Stimulated activated CD4-positive, alpha-beta T cell treated with anti-CD3 and anti-CD28 coated beads, Interleukin-12 subunit alpha, Interleukin-12 subunit beta, amount 100 ng/mL, for 24 hours (primary cell): ENCODE measurements at places on chromosomes 11 and 22.

- no peak for DNase-seq
Observed at GRCh38 chr22:30640361-30640760, 4.8 kb downstream of the SLC35E4 start.

DNA sequence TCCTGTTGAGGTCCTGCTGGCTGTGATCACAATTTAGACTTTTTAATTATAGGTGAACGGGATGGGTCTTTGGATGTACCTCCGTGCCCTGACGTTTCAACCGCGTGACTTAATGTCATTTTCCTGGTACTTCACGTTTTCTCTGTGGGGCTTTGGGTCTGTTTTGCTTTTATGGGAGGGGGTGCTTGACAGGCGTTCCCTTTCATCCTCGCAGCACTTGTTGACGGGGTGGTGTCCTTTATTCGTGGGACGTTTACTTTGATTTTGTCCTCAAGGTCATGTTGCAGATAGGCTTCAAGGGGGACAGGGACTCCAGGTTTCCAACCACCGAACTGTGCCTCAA lies 994 bp downstream of the PPP6R3 start:
- DNase-seq = no peak

GRCh38 chr11:119370486-119371046 lies 10.9 kb downstream of the USP2 start:
- no peak for DNase-seq

GRCh38 chr11:117999354-117999993 lies 13.3 kb downstream of the IL10RA start:
- DNase-seq = no peak

DNA sequence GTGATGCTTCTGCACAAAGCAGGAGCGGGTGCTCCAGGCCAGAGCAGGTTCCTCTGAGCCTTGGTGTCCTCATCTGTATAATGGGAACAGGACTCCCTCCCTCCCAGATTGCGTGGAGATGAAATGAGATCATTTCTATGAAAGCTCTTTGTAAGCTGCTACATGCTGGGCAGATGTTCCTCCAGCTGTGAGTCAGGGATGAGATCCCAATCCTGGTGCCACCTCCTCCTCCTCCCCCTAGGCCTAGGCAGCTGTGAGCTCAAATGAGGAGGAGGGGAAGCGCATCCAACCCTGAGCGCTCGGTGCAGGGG lies 7.0 kb upstream of the CABP2 start:
- DNase-seq = no peak

GRCh38 chr11:130068986-130069658 lies 572 bp upstream of the APLP2 start:
- no peak for DNase-seq

GRCh38 chr11:75342966-75343870 lies 8.2 kb downstream of the ARRB1 start:
- DNase-seq = no peak

GRCh38 chr22:24040946-24041345 lies 29.8 kb downstream of the CABIN1 start:
- DNase-seq = no peak

GRCh38 chr22:37529652-37530345 lies 10.6 kb upstream of the CARD10 start:
- no peak for DNase-seq

DNA sequence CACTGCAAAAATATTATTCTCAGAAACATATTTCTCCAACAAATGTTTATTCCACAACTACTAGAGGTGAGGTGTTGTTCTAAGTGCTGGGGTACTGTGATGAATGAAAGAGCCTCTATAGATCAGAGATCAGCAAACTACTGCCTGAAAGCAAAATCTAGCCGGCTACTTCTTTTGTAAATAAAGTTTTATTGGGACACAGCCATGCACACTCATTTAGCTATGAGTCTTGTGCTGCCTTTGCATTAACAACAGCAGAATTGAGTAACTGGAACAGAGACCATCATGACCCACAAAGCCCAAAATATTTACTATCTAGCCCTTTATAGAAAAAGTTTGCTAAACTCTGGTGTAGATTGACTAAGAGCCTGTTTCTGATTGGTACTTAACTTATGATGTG lies 37.1 kb upstream of the CRYBB3 start:
- no peak for DNase-seq

GRCh38 chr22:36510966-36511881 lies 4.4 kb upstream of the FOXRED2 start:
- no peak for DNase-seq

- DNase-seq = no peak
Observed at GRCh38 chr22:31360029-31360428, 13.9 kb upstream of the PATZ1 start.

DNA sequence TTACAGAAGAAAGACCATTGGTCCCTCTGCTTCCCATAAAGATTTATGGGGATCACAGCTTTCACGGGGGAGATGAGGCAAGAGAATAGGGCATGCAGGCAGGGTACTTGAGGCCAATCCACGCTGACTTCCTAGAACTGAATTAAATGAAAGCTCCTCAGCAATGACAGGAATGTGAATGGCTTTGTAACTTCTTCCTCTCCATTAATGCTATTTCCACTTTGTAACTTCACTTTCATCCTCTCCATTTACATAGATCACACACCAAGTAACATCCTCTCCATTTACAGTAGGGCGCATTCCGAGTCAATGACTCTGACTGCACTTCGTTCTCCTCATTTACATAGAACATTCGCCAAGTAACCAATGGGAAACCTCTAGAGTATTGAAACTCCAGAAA lies 89.8 kb downstream of the PIWIL4 start:
- DNase-seq = no peak

DNA sequence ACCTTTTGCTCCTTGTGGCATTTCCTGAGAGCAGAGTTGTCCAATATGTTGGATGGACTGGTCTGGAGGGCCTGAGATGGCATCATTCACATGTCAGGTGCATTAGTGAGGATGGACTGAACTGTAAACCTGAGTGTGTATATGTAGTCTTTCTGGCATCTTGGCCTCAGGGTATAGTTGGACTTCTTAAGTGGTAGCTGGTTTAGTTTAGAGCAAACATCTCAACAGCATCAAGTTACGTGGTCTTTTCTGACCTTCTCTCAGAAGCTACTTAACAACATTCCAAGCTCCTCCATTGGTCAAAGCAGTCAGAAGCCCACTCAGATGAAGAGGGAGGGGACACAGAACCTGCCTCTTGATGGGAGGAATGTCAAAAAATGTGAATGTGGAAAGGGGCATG lies 829.9 kb downstream of the METTL15 start:
- DNase-seq = no peak
